ENCODE measurements at places on chromosomes 1 and 21.

DNA sequence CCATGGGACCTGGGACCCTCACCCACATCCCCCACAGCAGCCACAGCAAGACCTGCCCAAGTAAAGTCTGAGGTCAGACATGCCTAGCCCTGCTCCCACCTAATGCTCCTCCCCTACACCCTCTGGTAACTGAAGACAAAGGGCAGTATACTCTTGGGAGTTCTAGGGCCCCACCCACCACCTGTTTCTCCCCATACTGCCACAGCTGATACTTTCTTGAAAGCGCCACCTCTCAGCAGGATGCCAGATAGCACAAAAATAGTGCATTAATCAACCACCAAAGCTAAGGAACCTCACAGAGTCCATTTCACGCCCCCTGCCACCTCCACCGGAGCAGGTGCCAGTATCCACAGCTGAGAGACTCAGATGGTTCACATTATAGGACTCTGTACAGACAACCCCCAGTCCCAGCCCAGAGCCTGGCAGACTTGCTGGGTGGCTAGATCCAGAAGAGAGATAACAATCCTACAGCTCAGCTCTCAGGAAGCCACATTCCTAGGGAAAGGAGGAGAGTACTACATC lies 238.1 kb downstream of the LRRC40 start:
- DNase-seq = peak; percentile 21

DNA sequence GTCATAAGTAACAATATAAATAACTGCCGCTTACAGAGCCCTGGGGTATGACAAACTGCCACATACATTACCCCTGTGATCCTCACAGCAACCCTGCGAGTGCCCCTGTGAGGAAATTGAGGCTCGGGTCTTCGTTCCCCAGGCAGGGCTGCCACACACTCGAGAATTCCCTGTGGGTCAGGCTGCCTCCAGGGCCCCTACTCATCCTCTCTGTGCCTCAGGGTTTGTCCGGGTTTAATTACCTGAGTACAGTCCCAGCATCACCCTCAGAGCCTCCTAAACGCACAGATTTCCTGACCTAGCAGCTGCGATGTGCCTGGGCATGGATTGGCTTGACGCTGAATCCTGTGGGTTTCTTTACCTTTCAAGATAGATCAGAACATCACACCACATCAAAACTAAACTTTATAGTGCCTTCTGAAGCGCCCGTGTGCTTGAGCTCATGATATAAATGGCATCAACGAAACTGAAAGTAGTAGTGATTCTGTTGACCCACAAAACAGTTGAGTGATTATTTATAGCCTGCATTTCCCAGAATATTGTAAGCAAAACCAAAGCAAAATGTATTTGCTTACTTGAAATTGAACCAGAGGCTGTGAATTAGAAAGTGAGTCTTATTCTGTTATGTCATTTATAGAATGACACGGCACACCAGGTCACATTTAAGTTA lies 14.0 kb downstream of the SLC37A1 start:
- DNase-seq = no peak

DNA sequence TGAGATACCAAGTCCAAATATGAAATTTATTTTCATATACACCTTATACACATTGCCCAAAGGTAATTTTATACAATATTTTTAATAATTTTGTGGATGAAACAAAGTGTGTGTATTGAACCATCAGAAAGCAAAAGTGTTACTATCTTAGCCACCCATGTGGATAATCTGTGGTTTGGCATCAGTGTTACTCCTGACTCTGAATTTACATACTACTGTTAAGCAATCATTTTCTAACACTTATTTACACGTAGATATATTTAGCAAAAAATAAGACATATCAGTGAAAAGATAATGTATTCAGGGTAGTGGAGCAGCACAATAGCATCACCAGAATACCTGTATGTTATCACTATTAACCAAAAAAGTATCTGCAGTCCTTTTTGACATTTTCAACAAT lies 23.8 kb downstream of the DENND2D start:
- DNase-seq = no peak

DNA sequence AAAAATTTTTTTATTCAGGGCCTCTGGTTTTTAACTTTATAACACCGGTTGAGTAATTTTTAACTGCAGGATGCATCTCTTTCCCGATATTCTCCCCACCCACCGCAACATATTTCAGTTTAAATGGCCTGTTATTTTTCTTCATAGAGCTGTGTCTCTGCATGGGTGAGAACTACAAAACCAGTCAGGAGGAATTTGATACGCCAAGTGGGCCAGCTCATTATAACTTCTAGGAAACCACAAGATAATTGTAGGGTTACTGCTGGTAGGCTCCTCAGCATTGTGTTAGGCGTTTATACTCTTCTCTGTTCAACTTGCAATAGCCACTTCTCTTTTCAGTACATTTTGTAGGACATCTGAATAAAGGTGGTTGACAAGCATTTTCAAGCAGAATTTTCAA lies 169.7 kb downstream of the PBX1 start:
- peak; percentile 62 for DNase-seq

All from fibroblast of skin of right biceps (primary cell).